ENCODE measurements at places on chromosomes 16 and 17. TPM values are rescaled to one million over a fixed set of nuclear protein-coding genes. Genes with fewer than 3 reads are reported as not detected.

Gene NAGPA
- 29.3 TPM for total RNA-seq

Gene TBC1D3D
- not detected for total RNA-seq

DNA sequence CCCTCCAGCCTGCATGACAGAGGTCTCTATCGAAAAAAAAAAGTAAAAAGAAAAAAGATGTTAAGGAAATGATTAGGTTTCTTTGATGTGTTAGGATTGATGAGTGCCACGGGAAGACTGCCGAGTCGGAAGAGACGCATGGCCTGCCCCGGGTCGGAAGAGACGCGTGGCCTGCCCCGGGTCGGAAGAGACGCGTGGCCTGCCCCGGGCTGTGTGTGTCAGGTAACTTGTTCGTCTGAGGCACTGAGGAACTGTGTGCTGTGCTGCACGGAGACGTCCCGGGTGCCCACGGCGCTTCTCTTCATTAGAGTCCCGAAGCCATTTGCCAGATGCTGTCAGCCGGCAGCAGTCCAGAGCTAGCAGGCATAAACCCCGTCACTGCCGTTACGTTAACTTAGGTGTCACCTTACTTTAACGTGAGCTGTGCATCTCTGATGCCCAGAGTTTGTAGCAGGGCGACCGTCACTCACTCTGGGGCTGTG is 40.5 kb upstream of the FASN start:
- no peak for DNase-seq

DNA sequence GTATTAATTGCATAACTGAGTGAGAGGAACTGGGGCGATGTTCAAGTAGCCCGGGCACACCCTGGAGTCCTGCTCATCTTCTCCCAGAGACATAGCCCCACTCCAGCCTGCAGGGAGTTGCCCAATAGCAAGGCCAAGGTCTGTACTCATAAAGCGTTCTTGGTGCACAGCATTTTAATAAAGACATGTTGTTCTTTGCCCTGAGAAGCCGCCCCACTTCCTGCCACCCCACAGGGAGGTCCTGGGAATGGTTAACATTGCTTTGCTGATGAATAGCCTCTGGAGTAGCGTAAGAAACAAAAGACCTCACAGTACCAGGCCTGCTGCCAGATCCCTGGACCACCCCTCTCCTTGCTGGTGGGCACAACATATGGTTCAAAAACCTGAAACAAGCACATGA is 21.6 kb upstream of the CDH1 start:
- DNase-seq = no peak

DNA sequence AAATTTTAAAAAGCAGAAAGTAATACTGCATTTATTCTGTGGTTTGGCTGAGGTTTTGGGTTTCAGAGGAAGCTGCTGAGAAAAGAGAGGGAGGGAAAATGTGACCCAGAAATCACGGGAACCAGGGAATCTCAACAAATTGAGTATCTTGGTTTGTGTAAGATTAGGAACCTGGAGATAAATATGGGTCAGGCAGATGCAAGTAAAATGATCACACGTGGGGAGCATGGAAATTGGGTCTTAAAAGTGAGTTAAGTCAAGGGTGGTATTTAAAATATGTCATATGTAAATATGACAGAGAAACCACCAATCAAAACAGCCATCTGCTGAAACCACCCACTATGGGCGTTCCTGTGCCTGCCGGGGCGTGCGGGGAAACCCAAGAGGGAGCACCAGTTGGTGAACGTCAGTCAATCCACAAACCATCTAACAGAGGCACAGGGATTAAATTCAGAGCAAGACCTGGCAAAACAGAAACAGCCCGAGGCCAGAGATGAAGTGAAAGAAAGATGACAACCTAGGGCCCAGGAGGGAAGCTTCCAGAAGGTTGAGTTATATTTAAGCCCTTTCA is 33.4 kb downstream of the CDH13 start:
- no peak for DNase-seq

Gene CACNA1H
- 19.4 TPM for total RNA-seq

GRCh38 chr16:77711179-77711578 is 11.1 kb upstream of the NUDT7 start:
- no peak for DNase-seq

Gene DPEP1
- not detected for total RNA-seq

DNA sequence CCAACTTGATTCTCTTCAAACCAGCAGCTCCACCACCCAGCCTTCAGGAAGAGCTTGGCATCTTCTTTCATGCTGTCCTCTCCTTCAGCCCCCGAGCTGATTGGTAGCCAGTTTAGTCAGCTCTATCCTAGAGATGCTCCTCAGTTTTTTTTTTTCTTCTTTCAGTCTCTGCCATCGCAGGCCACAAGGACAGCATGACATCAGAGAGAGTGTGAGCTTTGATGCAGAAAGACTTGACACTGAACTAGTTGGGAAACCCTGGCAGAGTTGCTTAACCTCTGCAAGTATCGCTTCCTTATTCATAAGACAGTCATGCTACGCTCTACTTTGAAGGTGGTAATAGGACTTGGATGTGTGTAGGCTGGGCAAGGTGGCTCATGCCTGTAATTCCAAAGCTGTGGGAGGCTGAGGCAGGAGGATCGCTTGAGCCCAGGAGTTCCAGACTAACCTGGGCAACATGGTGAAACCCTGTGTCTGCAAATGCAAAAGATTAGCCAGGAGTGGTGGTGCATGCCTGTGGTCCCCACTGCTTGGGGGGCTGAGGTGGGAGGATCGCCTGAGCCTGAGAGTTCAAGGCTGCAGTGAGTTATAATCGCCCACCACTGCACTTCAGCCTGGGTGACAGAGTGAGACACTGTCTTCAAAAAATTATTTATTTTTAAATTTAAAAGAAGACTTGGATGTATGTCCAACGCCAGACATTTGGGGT is 2.6 kb downstream of the CD300LB start:
- peak; percentile 41 for DNase-seq

- DNase-seq = no peak
These were observed 197.7 kb upstream of the GSE1 start for GRCh38 chr16:85415196-85416090.

- DNase-seq = no peak
These were observed 20.7 kb downstream of the DRC3 start for GRCh38 chr17:17993366-17993765.

DNA sequence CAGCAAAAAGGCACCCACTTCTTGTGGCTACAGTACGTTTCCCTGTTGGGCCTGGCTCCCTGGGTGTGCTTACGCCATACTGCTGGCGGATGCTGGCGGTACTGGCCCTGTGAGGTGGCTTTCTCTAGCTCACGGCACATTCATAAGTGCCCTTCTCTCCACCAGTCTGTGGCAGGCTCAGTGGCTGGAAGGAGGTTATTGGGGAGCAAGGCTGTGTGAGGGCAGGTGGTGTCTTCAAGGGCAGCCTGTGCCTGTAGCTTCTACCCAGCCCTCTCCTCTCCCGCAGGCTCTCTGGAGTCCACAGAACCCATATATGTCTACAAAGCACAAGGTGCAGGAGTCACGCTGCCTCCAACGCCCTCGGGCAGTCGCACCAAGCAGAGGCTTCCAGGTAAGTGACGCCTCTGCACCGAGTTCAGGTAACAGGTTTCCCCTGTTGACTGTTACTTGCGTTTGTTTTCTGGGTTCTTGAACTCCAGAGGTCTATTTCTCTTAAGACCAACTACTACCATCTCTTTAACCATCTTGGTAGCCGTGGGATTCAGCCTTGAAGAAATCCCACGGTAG is 20.6 kb downstream of the NTAN1 start:
- DNase-seq = no peak

Gene HOXB2
- total RNA-seq = 8.4 TPM

Gene G6PC1
- total RNA-seq = not detected

Gene NDRG4
- total RNA-seq = 55.8 TPM

Gene PIK3R6
- total RNA-seq = 5.1 TPM

Gene CHST6
- 0.73 TPM for total RNA-seq

DNA sequence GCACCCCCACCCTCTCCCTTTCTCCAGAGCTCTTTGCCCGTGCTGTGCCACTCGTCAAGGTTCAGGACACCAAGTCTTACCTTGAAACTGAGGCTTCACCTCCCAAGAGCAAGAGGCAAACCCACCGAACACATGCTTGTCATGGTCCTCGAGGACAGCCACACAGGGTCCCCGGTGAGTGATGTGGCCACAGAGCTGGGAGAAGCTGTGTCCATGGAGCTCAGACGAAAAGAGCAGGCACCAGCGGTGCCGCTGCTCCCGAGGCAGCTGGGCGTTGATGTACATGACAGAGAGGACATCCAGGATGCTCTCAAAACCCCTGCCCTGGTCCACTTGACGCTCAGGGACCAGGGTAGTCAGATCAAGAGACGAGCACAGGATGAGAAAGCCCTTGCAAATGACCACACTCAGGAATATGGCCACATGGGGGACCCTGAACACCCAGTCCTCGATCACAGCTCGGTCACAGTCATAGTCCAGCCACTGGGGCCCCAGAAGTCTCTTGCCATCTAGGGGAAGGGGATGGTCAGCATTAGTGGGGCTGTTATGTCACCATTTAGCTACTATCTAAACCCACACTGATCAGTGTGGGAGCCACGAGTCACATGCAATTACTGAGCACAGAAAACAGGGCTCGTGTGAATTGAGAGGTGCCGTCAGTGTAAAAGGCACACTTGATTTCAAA is 17.8 kb downstream of the MEAK7 start:
- DNase-seq = peak; percentile 64

DNA sequence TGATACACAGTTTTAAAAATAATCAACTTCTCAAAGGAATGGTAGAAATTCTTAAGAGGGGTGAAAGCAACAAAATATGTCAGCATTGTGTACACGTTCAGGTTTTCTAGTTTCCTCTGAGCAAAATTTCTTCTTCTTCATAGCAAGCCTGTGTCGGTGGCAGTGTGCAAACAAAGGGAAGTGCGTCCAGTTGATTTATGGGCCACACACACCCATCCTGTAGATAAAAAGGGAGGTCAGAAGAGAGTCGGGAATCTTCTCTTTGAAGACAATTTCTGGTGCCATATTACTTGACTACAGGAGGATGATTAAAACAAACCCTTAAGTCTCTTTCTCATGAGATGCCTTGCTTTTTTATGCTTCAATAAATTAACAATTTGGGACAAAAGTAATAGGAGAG is 484.1 kb upstream of the SALL1 start:
- no peak for DNase-seq

DNA sequence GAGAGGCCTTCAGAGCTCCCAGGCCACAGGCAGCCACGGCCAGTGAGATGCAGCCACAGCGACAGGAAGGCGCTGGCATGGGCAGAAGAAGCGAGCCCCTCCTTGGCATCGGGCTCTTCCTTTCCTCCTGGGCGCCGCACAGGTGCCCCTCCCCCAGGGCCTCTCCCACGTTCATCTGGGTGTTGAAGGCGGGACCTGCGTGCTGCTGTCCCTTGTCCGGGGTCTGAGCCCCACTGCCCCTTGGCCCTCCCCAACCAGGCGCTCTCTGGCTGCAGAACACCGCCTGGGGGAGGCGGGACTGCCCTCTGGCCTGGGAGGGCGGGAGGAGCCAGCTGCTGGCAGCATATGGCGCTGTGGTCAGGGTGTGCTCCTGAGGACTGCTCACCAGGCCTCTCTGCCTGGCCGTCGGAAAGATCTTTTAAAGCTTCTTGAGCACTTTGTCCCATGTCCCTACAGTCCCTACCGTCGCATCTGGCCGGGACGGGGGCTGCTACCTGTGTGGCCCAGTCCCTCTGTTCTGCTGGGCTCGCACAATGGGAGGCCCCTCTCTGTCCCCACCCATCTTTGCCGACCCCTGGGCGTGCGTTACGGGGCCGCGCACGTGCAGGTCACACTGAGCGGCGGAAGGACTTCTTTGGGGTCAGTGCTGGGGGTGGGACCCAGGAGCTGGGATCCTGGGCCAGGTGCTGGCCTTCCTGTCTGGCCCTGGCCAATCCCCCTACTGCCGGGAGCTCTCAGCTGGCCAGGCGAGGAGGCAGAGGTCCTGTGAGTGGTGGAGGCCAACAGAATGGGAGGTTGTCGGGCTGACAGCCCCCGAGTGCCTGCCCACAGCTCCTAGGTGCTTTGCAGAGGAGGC is 1.7 kb downstream of the SLC25A10 start:
- DNase-seq = no peak

- DNase-seq = peak; percentile 90
These were observed 835 bp downstream of the NME4 start for GRCh38 chr16:397736-398332.

- no peak for DNase-seq
These were observed 1.0 kb upstream of the ANKRD40CL start for GRCh38 chr17:50768346-50768761.

Gene SPATA32
- not detected for total RNA-seq

Gene ACSM2B
- not detected for total RNA-seq

GRCh38 chr16:88601313-88602036 is 31.3 kb downstream of the ZC3H18 start:
- DNase-seq = no peak

Gene ZNF267
- total RNA-seq = 7.7 TPM

- no peak for DNase-seq
These were observed 9.5 kb upstream of the AMZ2 start for GRCh38 chr17:68238164-68238870.

- no peak for DNase-seq
These were observed 1.6 kb upstream of the SOCS7 start for GRCh38 chr17:38350035-38350434.

GRCh38 chr16:58039829-58040495 is 14.4 kb downstream of the MMP15 start:
- no peak for DNase-seq

DNA sequence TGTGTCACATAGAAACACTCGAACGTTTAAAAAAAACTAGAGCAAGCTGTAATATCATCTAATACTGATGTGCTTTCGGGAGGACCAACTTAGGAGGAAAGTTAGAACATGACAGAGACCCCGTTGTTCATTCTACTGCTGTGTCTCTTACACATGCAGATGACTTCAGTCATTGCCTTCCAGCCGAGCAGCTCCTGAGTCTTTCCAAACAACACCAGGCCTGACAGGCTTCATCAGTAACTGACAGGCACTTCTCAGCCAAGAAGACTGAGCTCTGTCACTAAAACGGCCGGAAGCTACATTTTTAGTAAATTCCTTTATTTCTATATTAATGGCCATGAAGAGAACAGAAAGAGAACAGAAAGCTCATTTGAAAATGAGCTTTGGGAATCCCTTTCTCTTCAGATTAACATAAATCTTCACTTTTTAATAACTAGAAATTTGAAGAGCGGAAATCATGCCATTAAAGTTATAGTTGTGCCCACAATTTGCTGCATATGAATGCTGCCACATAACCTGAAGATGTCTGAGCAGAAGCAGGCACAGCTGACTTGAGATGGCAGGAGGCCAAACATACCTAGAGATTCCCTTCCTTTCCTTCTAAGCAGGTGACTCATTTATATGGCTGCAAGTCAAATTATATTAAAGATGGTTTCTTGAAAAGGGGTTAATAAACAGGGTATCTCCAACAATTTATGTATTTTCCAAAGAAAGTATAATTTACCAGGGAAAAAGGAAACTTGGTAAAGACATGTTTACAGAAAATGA is 148.9 kb downstream of the ITFG1 start:
- DNase-seq = no peak

Gene TBC1D3G
- not detected for total RNA-seq

GRCh38 chr16:4330277-4330874 is 14.5 kb downstream of the GLIS2 start:
- DNase-seq = peak; percentile 85
